Suppressor macrophage (primary cell): ENCODE measurements at places on chromosomes 4 and X.
A peak's percentile ranks its signal among the peaks of the same experiment; 100 is the strongest.

- no peak for DNase-seq
Observed at GRCh38 chr4:162865102-162865501, 301.6 kb downstream of the NAF1 start.

DNA sequence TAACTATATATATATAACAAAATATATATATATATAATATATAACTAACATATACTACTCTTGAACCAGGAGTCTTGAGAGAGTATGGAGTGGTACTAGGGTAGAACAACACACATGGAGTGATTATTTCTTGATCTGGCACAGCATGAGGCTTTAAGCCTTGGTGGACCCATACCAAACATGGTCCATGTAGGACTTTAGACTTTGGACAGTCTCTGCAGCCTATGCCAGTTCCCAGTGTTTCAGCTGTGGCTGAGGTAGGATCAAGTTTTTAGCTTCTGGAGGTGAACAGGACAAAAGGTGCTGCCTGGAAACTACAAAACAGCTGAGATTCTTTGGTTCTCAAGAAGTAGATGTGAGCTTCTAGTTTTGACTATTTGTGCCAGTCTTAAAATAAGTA lies 20.6 kb downstream of the CORIN start:
- no peak for DNase-seq

DNA sequence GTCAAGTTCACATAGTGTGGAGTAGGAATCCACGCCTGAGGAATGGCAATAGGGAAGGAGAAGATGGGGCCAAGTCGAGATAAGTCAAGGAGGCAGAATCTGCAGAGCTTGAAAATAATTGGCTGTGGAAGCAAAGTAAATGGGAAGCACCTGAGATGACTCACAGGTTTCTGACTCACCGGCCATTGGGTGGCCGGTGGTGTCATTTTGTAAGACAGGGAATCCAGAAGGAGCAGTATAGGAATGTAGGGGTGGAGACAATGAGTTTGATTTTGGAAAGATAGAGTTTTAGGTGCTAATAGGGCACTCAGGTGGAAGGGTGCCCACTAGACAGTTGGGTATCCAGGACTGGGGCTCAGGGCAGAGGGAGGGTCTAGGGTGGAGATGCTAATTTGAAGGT lies 201.0 kb upstream of the MAMLD1 start:
- DNase-seq = no peak

- no peak for DNase-seq
Observed at GRCh38 chr4:176774852-176775251, 17.9 kb downstream of the VEGFC start.

DNA sequence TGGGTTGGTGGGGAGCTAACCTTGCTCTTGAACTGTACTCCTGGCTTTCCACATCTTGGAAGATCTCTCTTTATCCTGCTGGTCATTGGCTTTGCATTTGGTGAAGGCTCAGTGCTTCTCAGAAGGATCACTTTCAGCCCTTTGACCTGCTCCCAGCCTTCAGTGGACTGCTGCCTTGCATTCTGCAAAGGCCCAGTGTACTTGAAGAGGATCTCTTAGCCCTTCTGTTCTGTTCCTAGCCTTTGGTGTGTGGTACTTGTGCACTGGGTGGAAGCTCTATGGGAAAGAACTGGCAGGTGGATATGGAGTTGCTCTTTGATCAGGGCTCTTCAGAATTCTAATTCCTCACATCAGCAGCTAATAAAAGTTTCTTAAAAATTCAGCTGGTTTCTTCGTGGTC lies 46.5 kb downstream of the FGF2 start:
- DNase-seq = no peak

- no peak for DNase-seq
Observed at GRCh38 chr4:139625482-139625881, 40.1 kb upstream of the MGST2 start.

- no peak for DNase-seq
Observed at GRCh38 chr4:10593130-10593529, 91.4 kb downstream of the CLNK start.

- no peak for DNase-seq
Observed at GRCh38 chrX:19814778-19815177, 72.6 kb downstream of the SH3KBP1 start.

DNA sequence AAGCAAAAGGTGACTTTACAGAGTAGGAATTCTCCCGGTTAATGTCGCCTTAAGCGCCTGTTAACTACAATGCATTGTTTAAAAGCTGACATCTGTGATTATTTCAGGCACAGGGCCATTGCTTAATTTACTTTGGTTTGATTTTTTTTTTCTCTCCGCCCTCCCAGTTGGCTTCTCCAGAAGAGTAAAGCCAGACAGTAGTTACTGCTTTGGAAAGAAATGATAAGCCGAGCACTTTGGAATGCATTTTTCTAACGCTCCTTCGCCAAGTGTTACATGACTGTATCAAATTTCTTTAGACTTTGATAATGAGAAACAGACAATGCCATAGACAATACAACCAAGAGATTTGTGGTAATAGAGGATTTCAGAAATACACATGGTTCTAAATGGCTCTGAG lies 383.0 kb upstream of the TENM3 start:
- DNase-seq = no peak

GRCh38 chr4:110867981-110868720 lies 245.3 kb upstream of the PITX2 start:
- no peak for DNase-seq

- peak; percentile 60 for DNase-seq
Observed at GRCh38 chr4:184620212-184620867, 28.9 kb downstream of the CASP3 start.

GRCh38 chrX:70032792-70033191 lies 16.9 kb downstream of the AWAT2 start:
- no peak for DNase-seq

DNA sequence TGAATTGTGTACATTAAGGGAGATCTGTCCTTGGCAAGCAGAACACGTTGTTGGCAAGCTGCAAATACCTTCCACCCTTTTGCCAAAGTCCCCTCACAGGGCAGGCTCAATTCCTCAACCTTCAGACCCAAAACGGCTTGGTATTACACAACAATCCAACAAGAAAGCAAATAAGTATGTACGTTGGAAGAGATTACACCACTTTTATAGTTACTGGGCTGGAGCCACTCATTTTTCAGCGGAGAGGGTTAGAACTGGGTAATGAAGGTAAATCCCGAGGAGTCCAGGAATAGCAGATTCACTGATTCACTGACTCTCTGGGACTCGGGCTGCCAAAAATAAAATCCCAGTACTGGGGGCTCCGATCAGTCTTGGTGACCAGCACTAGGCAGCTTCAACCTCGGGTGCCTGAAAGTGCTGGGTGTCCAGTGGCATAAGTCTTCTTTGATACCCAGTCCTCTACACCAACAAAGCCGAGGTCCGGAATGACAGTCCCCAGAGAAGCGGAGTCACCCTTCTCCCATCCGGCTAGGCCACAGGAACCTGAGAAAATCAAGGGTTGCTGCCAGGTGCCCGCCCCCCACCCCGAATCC lies 587 bp downstream of the TIMM8A start:
- no peak for DNase-seq

- DNase-seq = no peak
Observed at GRCh38 chr4:5992828-5993321, 25.4 kb downstream of the C4orf50 start.

GRCh38 chr4:4267981-4268380 lies 20.0 kb upstream of the TMEM128 start:
- peak; percentile 37 for DNase-seq

DNA sequence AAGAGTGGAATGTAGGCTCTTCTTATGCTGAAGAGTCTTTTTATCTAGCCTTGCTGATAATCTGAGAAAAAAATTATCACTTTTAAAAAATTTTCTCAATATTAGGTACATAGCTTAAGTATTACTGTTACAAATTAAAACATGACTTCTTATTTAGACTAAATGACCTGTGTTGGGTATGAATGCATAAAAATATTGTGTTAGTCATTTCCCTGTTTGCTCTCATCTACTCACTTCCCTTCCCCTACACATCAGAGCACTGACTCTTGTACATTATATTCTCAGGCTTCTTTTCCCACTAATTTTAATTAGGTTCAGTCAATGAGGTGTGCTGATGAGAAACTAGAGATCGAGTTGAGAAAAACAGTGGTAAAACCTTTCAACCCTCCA lies 881.0 kb downstream of the PCDH18 start:
- no peak for DNase-seq

- DNase-seq = no peak
Observed at GRCh38 chr4:146098978-146099377, 76.5 kb upstream of the LSM6 start.

DNA sequence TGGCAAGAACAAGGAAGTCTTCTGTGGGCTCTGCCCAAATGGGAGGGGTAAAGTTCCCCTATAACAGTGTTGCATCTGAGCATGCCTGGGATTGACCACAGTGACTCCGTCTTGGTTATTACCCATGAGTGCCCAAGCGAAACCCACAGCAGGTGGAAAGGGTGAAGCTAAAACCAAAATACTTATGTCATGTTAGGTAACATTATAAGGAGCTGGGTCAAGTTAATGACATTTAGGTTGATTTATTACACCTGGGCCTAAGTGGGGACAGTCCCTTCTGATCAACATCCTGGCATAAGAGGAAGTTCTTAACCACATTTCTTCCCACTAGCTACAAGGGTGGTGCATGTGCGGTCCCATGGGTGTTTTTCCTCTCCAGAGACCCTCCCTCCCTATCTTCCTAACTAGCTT lies 1.3 kb upstream of the ZNF732 start:
- no peak for DNase-seq

GRCh38 chrX:108712886-108713285 lies 23.5 kb downstream of the IRS4 start:
- no peak for DNase-seq

GRCh38 chrX:4668802-4669536 lies 955.5 kb upstream of the PRKX start:
- no peak for DNase-seq

- no peak for DNase-seq
Observed at GRCh38 chr4:99077177-99077576, 11.4 kb downstream of the ADH5 start.

DNA sequence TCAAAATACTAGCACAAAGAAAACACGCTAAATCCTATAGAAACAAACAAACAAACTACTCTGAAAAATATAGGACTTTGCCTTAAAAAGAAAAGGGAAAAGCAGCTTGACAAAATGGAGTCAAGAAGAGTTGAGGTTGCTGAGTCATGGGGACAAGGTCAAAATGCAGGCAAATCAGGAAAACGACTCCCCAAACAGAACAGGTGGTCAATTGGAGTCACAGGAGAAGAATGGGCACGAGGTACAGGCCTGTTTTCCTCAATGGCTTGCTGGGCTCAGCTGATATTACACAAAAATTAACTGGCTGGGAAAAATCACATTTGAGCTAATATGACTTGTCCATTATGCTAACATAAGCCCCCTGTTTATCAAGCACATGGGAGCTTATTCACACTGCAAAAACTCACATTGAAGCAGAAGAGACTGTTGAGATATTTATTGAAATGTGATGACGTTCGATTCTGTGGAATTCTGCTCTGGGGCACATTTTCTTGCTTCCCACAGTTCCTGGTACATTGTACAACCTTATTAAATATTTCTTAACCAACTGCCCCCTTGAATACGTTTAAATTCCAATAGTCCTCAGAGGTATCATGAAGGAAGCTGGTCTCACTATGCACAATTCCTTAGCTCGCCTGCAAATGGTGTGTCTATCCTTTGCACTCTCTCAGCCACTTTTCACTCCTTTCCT lies 1622.1 kb downstream of the STIM2 start:
- no peak for DNase-seq

DNA sequence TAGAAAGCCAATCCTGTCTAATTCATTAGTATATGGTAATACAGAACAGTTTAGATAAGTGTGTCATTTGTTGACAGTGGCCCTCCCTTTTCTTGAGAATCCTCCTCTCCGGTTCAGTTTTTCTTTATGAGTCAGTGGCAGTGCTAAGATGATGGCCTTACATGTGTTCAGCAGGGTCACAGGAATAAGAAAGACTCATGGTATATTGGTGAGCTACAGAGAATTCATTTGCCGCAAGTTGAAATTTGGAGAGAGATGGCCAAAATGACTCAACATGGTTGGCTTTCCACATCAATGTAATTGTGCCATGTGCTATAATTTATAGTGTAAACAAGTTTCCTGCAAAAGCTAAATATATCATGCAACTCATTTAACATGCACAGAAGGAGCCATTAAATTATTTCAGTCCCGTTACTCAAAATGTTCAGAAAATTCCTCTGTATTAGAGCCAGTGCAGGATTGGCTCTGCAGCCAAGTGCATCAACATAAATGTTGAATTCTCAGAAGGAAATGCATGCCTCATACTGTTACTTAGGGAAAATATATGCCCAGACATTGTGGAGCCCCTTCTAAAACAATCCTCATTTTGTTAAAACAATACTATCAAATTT lies 374.3 kb downstream of the AFF2 start:
- DNase-seq = no peak

DNA sequence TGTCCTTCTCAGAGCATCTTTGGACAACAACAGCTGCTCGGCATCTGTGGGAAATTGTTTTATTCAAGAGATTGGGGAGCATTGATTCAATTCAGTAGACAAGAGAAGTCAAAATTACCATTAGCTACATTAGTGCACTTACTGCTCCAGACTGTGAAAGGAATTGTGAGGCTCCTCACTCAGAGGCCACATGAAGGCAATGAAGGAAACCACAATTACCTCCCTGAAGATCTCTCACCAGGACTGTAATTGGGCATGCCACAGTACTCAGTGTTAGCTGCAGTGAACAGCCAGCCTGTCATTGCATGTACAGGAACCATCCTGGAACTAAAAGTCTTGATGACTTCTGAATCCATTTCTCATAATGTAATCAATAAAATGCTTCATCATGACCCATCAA lies 144.8 kb downstream of the PPA2 start:
- no peak for DNase-seq

DNA sequence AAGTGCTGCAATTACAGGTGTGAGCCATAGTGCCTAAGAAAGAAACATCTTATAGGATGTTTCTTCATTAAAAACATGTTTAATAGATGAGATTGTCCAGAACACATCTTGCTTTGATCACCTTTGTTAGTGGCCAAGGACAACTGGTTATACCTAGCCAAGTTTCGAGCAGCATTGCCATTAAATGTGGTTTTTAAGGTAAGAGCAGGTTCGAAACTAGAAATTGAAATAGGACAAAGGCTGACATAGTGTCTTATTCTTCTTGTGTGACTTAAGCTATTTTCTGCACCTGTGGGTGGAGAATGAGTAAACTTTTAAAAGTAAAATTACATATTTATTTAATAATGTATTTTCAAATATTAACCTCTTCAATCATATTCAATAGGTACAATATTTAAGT lies 59.0 kb downstream of the RBPJ start:
- DNase-seq = no peak

GRCh38 chr4:86089781-86090323 lies 270.0 kb downstream of the MAPK10 start:
- DNase-seq = peak; percentile 9

- peak; percentile 26 for DNase-seq
Observed at GRCh38 chrX:74922922-74923543, 2.2 kb downstream of the NEXMIF start.

DNA sequence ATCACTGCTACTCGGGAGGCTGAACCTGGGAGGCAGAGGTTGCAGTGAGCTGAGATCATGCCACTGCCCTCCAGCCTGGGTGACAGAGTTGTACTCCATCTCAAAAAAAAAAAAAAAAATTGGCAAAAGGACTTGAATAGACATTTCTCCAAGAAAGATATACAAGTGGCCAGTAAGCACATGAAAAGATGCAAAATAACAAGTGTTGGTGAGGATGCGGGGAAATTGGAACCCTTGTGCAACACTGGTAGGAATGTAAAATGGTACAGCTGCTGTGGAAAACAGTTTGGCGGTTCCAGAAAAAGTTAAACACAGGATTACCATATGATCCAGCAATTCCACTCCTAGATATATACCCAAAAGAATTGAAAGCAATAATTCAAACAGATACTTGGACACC lies 19.4 kb downstream of the RBM10 start:
- DNase-seq = no peak

GRCh38 chr4:35358001-35358584 lies 886.2 kb downstream of the ARAP2 start:
- no peak for DNase-seq
